ENCODE measurements at places on chromosomes 7 and 10. TPM values are rescaled to one million over a fixed set of nuclear protein-coding genes. Genes with fewer than 3 reads are reported as not detected.
A peak's percentile ranks its signal among the peaks of the same experiment; 100 is the strongest.

ANKRD30A gene
- 0.02 TPM for polyA plus RNA-seq

IGF2BP3 gene
- 0.02 TPM for polyA plus RNA-seq

MSMB gene
- polyA plus RNA-seq, result not detected

POLL gene
- 15.3 TPM for polyA plus RNA-seq

PDK4 gene
- polyA plus RNA-seq, result 133 TPM

GARIN1A gene
- polyA plus RNA-seq, result 1.7 TPM

PAOX gene
- 2.7 TPM for polyA plus RNA-seq

LRRN3 gene
- 25.1 TPM for polyA plus RNA-seq

NUDT13 gene
- 2.7 TPM for polyA plus RNA-seq

CALML3 gene
- polyA plus RNA-seq, result not detected

MUC3A gene
- polyA plus RNA-seq, result 0.63 TPM

HOXA9 gene
- polyA plus RNA-seq, result not detected

- DNase-seq, result no peak
Measured at GRCh38 chr7:1388021-1388702, 71.1 kb downstream of the MICALL2 start.

DNA sequence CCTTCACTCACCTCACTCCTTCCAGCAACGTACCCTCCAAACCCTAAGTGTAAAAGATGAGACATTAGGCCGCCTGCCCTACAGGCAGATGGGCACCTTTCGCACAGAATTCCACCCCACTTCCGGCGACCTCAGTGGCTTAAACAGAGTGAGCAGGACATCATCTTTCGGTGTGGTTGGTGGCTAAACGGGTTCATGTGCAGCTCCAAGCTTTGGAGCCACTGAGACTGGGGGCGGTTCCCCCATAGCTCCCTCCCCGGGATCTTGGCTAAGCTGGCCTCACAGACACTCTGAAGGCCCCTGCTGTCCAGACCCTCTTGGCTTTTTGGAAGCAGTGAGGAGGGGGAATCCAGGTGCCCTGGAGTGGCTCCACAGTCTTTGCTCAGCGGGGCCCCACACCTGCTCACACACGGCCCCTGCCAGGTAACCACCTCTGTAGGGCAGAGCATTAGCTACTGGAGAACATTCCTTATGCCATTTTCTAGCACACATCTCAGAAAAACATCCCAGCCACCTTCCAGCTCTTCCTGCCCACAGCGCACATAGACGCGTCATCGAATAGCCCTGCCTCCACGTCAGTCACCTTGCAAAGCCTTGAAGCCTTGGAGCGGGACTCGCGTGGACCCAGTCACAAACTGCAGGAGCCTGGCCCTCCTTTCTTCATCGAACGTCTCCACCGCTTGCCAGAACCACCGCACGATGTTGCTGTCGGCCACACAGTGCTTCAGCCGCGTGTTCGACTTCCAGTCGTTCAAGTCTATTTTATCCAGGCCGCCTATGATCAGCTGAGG lies 108.8 kb downstream of the SMURF1 start:
- peak; percentile 40 for DNase-seq

- no peak for DNase-seq
Measured at GRCh38 chr7:92028686-92029085, 88.0 kb downstream of the AKAP9 start.

DNA sequence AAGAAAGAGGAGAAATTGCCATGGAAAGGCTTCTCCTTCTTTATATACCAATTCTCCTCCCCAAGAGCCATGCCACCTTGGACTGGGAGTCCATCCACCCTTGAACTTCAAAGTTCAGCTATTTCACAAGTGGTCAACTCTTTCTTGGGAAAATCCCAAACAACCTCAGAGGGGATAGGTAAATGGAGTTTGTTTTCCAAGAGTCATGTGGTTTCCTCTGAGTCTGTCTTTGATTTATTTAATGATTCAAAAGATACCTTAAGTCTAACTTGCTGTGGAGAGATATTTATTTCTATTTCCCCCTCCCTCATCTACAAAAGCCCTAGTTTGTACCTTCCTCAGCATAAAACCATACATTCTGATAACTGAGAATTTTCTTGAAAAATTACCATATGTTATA lies 758.6 kb upstream of the IGFBP3 start:
- DNase-seq, result no peak

GRCh38 chr7:23450518-23450917 lies 19.8 kb downstream of the IGF2BP3 start:
- no peak for DNase-seq

- DNase-seq, result no peak
Measured at GRCh38 chr10:93867525-93867924, 26.3 kb upstream of the SLC35G1 start.

DNA sequence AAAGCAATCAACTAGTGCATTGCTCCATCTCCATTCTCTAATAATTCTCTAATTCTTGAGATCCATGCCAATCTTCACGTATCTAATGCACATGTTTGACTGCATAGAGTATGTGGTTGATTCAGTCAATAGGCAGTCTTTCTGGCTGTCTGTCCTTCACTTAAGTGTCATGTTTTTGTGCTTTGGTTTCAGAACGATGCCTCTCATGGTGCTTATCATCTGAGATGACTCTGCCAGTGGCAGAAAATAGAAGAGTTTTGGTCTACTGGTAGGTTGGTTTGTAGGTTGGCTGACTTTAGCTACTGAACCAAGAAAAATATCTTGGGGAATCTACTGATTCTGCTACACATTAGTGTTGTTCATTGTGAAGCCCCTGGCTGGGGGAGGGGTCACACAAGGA lies 364.2 kb downstream of the SFMBT2 start:
- no peak for DNase-seq

GRCh38 chr10:36345807-36346206 lies 703.7 kb upstream of the FZD8 start:
- no peak for DNase-seq

DNA sequence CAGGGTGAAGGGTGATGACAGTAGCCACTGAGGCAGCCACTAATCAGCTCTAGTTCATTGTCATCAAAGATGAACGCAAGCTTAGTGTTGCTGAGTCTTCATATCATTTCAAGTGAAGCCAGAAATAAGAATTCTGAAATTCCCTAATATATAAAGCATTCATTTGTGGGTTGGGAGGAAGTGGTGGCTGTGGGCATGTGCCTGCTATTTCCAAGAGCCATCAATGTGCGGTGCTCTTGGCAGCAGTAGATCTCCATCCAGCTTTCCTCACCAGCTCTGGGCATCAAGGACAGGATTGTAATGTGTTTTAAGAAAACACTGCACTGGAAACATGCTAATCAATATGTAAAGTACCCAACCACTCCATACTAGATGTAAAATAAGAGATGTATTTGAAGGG lies 202.5 kb upstream of the AHR start:
- DNase-seq, result peak; percentile 39

GRCh38 chr10:63007112-63007511 lies 126.0 kb upstream of the NRBF2 start:
- DNase-seq, result no peak

- DNase-seq, result no peak
Measured at GRCh38 chr10:62113680-62114079, 155.0 kb downstream of the RTKN2 start.

DNA sequence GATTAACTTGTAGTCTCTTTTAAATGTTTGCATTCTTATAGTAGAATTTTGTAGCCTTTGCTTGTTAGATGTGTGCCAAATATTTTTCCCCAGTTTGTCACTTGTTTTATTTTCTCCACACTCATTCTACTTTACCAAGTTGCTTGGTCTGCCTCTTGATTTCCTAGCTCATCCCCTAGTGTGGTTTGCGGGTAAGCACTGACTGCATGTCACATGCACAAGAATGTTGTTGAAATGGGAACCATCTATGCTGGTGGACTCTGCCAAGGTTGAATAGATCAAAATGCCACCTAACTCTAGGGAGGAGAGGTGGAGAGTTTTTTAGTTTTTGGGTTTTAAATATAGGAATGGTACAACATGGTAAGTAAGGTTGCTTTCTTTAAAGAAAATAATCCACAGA lies 47.6 kb downstream of the FZD1 start:
- DNase-seq, result no peak

- DNase-seq, result no peak
Measured at GRCh38 chr10:6064119-6064518, 2.0 kb upstream of the IL2RA start.

DNA sequence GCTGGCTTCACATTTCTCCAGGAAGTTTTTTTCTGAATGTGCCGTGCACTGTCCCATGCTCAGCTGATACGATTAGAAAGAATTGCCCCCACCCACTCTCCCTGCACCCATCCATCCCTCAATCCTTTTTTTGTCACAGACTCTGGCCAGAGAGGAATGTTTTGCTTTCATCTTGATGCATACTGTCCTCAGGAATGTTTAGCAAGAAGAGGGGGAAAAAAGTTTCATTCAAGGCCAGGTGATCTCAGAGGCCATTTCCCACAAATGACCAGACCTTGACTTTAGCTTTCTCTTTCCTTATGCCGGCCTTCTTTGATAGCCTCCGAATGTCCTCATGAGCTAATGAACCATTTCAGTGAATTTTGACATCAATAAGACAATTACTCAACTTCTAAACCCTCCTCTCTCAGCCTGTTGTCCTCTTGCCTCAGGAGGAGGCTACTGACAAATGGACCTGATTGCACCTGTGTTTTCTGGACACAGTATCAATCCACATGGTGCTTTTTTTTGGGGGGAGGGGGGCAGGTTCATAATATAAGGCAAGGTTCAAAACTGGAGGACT lies 105.0 kb upstream of the KLF6 start:
- DNase-seq, result no peak

Data from right cardiac atrium (tissue), 5 donors.